ENCODE measurements at places on chromosomes 5 and 9.

- no peak for DNase-seq
- H3K27me3 ChIP-seq: no peaks in the 10 kb centered on the region
- H3K36me3 ChIP-seq: peaks cover 22% of the 10 kb centered on the region
- H3K27ac ChIP-seq: peak overlapping the region; percentile 94
- H3K4me1 ChIP-seq: peaks cover 66% of the 10 kb centered on the region
Observed at GRCh38 chr9:97535771-97536170, 34.3 kb downstream of the TMOD1 start.

DNA sequence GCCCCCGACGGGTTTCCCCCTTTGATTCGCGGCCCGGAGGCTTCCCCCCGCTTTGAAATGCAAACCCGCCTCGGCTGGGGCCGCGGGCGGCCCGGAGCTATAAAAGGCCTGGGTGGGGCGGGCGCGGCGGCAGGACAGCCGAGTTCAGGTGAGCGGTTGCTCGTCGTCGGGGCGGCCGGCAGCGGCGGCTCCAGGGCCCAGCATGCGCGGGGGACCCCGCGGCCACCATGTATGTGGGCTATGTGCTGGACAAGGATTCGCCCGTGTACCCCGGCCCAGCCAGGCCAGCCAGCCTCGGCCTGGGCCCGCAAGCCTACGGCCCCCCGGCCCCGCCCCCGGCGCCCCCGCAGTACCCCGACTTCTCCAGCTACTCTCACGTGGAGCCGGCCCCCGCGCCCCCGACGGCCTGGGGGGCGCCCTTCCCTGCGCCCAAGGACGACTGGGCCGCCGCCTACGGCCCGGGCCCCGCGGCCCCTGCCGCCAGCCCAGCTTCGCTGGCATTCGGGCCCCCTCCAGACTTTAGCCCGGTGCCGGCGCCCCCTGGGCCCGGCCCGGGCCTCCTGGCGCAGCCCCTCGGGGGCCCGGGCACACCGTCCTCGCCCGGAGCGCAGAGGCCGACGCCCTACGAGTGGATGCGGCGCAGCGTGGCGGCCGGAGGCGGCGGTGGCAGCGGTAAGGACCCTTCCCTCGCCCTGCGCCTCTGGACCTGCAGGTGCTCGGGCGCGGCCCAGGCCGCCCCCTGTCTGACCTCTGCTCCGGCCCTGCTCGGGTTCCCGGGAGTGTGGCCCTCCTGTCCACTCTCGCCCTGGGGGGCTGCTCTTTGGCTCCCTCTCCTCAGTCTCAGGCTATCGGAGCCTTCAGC is at the start of gene CDX1:
TSS of gene CDX1 (plus strand) at position 129 of the 862 bp plus-strand sequence. CDS start at position 228, 99 bp downstream.
- H3K27ac ChIP-seq: no peak within 1 kb of the TSS
- peaks cover 45% of the 10 kb centered on the region for H3K4me1 ChIP-seq
- DNase-seq: peak; percentile 13

DNA sequence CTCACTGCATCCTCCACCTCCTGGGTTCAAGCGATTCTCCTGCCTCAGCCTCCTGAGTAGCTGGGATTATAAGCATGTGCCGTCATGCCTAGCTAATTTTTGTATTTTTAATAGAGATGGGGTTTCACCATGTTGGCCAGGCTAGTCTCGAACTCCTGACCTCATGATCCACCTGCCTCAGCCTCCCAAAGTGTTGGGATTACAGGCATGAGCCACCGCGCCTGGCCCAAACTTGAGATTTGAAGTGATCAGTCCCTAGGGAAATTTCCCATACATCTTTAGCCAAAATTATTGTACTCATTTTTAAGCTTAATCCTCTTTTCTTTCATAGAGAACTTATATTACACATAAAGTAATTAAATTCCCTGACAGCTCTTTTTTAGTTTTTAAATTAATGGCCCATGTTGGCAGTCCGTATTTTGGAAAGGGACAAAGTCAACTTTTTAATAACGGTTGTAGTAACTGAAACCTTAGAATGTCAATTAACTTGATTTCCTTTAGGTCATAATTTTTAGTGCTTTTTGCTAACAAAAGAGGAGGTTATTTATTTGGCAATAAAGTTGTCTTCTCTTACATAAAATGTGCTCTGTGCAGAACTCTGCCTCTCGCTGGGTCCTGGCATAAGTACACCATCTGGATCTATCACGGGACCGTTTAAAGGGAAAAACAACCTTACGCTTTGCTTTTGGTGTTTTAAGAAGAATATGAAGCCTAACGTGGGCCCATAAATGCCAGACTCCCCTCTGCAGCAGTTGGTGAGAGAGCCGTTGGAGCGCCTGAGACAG is 142.3 kb upstream of the OTULINL start:
- H3K4me1 ChIP-seq: peaks cover 33% of the 10 kb centered on the region
- H3K4me3 ChIP-seq: no peak overlapping the region
- no peaks in the 10 kb centered on the region for H3K36me3 ChIP-seq
- H3K27ac ChIP-seq: peak overlapping the region; percentile 82
- H3K27me3 ChIP-seq: no peaks in the 10 kb centered on the region
- no peak for DNase-seq

DNA sequence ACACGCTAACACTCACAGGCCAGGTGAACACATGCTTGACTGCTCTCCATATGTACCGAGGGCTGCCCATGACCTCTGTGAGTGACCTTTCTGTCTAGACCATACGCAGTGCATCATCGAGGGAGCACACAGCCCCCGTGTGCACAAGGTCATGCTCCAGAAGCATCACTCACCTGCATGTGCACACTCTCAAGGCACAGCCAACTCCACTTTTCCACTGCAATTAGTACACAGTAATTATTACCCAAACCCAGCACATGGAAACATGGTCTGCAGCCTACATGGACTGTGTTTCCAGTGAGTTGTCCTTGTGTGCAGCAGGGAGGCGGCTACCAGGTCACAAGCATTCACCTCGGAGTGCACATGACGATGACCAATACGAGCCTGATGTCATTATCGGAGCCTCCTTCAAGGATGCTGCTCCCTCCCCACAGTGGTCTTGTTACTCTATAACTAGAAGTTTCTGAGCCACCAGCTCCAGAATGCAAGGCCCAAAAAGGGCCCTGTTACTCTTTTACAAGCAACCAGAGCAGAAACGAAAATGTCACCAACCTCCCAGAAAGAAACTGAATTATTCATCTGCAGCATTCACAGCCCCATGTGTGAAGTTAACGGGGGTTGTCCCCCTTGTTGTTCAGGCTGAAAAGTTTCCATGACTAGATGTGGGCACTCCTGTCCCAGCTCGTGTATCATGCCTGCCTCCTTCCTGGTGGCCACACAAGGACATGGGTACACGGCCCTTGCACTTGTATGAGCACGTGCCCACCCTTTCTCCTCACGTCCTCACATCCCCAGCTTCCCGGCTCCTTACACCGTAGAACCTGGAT is 31.2 kb downstream of the SEMA4D start:
- no peak overlapping the region for H3K4me3 ChIP-seq
- no peaks in the 10 kb centered on the region for H3K27me3 ChIP-seq
- DNase-seq: no peak

GRCh38 chr5:16773991-16774390 is 157.2 kb upstream of the RETREG1 start:
- no peaks in the 10 kb centered on the region for H3K36me3 ChIP-seq
- no peaks in the 10 kb centered on the region for H3K27me3 ChIP-seq
- peaks cover 10% of the 10 kb centered on the region for H3K4me1 ChIP-seq
- H3K4me3 ChIP-seq: no peak overlapping the region
- no peak for DNase-seq

DNA sequence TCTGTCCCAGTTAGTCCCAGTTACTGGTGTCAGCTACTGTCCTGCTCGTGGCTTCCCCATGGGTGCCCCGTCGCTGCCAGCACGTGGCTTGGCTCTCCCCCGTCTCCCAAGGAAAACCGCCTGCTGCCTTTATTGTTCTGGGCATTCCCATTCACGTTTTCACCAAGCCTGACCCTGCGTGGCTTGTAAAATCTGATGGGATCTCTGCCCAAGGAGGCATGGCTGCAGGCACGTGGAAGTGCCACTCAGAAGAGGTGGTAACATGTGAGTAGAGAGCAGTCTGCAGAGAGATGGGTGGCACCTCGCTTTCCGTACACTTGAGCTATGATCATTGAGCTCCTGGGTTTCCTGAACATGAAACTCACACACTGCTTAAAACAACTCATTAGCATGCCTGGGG is 429.2 kb upstream of the KLF4 start:
- H3K4me3 ChIP-seq: no peak overlapping the region
- no peak overlapping the region for H3K27ac ChIP-seq
- H3K27me3 ChIP-seq: no peaks in the 10 kb centered on the region
- no peak for DNase-seq
- peaks cover 4% of the 10 kb centered on the region for H3K4me1 ChIP-seq

DNA sequence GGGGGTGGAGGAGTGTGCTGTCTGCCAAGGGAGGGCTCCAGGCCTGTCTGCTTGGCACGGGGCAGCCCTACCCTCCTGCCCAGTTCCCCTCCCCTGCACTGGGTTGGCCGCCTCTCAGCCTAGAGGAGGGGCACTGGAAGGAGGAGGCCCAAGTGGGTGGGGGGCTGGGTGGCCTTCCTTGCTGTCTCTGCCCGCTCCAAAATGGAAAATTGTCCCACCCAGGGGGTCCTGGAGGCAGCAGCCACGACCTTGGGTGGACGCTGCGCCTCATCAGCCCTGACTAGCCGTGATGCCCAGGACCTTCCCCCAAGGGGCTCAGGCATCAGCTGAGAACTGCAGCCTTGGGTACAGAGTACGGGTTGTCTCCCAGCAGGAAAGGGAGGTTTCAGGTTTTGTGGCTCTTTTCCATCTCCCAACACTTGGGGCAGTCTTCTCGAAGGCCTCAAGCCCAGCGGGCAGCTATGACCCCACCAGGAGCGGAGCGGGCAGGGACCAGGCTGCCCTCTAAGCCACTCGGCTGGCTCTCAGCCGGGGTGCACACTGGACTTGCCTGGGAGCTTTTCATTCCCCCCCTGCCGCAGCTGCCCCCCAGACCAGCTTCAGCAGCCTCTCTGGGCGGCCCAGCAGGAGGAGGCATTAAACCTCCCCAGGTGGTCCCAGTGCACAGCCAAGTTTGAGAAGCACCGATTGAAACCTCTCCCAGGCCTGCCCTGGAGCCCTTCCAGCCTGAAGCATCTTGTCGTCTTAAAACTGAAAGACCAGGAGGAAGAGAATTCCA is 20.6 kb downstream of the NTNG2 start:
- H3K27ac ChIP-seq: peak overlapping the region; percentile 67
- peaks cover 74% of the 10 kb centered on the region for H3K27me3 ChIP-seq
- H3K4me3 ChIP-seq: no peak overlapping the region

DNA sequence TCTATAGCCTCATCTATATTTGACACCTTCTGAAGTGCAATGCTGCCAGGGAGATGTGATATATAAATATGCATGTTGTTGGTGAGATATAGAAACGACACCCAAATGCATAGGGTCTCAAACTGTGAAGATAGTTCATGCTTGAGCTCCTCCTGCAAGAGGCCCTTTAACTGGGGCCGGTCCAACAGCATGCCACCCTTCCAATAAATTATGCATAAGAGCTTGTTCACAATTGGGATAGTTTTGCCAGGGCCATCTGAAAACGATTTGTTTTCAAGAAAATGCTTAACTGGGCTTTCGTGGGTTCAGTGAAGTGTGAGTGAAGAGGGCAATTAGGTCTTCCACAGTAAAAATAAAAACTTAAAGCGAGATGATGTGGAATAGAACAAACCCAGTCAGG is 424.2 kb upstream of the WWC1 start:
- no peak for DNase-seq
- H3K27me3 ChIP-seq: no peaks in the 10 kb centered on the region
- H3K27ac ChIP-seq: no peak overlapping the region
- H3K36me3 ChIP-seq: no peaks in the 10 kb centered on the region
- H3K4me1 ChIP-seq: no peaks in the 10 kb centered on the region

DNA sequence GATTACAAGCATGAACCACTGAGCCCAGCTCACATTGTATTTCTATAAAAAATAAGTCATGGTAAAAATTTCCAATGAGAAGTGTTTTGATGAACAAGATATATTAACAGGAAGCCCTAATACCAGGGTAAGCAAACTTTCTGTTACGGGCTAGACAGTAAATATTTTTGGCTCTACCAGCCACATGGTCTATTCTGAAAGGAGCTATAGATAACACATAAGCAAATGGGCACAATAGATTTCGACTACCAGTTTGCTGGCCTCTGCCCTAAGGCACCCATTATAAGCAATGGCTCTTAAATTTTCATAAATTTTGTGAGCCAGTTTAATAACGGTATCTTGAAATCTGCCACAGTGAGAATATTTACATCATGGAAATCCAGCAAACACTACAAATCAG is 8.1 kb downstream of the UBQLN1 start:
- H3K27ac ChIP-seq: peak overlapping the region; percentile 50
- no peaks in the 10 kb centered on the region for H3K36me3 ChIP-seq

DNA sequence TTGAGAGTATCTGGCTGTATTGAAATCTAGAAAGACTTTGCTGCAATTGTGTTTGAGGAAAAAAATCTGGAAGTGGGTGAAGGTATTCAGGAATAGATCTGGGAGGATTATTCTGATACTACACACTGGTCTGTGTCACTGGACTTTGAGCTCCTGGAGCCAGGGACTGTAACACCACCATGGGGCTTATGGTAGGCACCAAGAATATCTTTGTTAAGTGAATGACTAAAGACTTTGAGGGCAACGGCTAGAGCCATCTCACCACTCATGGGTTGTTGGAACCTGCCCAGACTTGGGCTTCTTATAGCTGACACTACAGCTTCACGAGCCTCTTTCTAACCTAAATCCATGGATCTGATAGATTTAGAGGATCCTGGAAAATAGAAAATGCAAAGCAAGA is 10.2 kb downstream of the NFX1 start:
- peaks cover 64% of the 10 kb centered on the region for H3K4me1 ChIP-seq
- no peaks in the 10 kb centered on the region for H3K27me3 ChIP-seq
- no peak for DNase-seq

DNA sequence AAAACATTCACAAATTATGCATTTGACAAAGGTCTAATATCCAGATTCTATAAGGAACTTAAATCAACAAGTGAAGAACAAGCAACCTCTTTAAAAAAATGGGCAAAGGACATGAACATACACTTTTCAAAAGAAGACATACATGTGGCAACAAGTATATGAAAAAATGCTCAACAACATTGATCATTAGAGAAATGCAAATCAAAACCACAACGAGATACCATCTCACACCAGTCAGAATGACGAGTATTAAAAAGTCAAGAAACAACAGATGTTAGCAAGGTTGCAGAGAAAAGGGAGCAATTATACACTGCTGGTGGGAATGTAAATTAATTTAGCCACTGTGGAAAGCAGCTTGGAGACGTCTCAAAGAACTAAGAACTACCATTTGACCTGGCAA is 38.9 kb upstream of the TNFSF15 start:
- H3K4me3 ChIP-seq: no peak overlapping the region
- no peak overlapping the region for H3K27ac ChIP-seq
- DNase-seq: no peak
- H3K27me3 ChIP-seq: peaks cover under 1% of the 10 kb centered on the region
- H3K4me1 ChIP-seq: no peaks in the 10 kb centered on the region

- H3K36me3 ChIP-seq: no peaks in the 10 kb centered on the region
- H3K4me1 ChIP-seq: no peaks in the 10 kb centered on the region
- peaks cover 71% of the 10 kb centered on the region for H3K27me3 ChIP-seq
Observed at GRCh38 chr5:157164521-157164920, 1.5 kb downstream of the GARIN3 start.

GRCh38 chr9:122222791-122223190 is 6.0 kb downstream of the LHX6 start:
- H3K36me3 ChIP-seq: no peaks in the 10 kb centered on the region
- H3K4me3 ChIP-seq: no peak overlapping the region
- peaks cover 100% of the 10 kb centered on the region for H3K27me3 ChIP-seq
- peaks cover 57% of the 10 kb centered on the region for H3K4me1 ChIP-seq
- H3K27ac ChIP-seq: no peak overlapping the region
